CD8-positive, alpha-beta memory T cell (primary cell): ENCODE measurements at places on chromosomes 7 and 10.

DNA sequence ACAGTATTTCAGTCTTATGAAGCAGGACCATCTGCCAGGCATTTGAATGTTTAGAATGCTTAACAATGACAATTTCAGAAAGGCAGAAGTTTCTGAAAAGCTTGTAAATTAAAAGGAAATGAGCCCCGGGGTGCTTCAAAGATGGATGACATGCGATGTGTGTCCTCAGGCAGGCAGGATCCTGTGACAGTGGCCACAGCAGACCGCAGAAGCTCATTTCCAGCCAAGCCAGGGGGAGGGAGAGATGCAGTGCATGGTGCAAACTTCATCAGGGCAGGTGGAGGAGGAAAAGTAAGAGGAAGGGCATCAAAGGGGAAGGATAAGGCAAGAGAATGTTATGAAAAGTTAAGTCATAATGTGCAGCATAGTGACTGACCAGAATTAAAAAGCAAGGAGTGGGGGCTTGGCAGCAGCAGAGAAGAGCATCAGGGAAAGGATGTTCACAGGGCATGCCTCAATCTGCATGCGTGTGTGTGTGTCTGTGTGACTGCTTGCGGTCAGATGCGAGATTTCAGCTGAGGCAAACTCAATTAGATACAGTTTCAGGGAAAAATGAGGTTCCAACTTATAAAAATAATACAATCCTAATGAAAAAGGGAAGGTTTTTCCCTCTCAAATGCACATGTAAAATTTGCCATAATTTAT is 173.7 kb downstream of the COBL start:
- DNase-seq = no peak

- no peak for DNase-seq
Observed at GRCh38 chr10:46097576-46098317, 51.7 kb upstream of the MSMB start.

- DNase-seq = no peak
Observed at GRCh38 chr10:2469802-2470201, 597.5 kb upstream of the PFKP start.

GRCh38 chr10:71299071-71299785 is 19.8 kb upstream of the SLC29A3 start:
- no peak for DNase-seq

GRCh38 chr10:9342885-9343570 is 1288.5 kb downstream of the GATA3 start:
- DNase-seq = no peak

GRCh38 chr10:35127289-35127891 is 744 bp downstream of the CREM start:
- peak; percentile 75 for DNase-seq

GRCh38 chr10:14884082-14884481 is 5.4 kb downstream of the SUV39H2 start:
- no peak for DNase-seq
